ENCODE measurements at places on chromosomes 3 and 15. TPM values are rescaled to one million over a fixed set of nuclear protein-coding genes. Genes with fewer than 3 reads are reported as not detected.

GRCh38 chr15:37084602-37085001 lies 15.7 kb downstream of the MEIS2 start:
- no peak for DNase-seq

The CELF6 gene
- not detected for total RNA-seq

The ST8SIA2 gene
- not detected for total RNA-seq

The SI gene
- total RNA-seq, result not detected

The ACAD9 gene
- total RNA-seq, result 34.4 TPM

DNA sequence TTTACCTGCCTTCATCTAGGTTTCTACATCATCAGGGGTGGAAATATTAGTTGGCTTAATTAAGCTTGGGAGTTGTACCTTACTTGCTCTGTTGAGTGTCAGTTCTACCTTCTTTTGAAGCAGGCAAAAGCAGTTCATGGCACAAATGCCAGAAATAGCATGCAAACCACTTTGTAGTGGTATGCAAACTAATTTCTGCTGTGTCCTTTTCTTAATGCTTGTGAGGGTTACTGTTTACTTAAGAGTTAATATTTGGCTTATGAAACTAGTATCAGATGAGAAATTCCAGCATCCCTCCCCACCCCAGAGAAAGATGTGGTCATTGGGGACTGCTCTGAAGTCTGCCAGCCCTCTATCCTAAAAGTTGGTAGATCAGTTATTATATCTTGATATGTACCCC lies 7.1 kb downstream of the ATP2C1 start:
- peak; percentile 14 for DNase-seq

- DNase-seq, result no peak
Measured at GRCh38 chr3:97885931-97886824, 64.4 kb downstream of the CRYBG3 start.

GRCh38 chr3:117927825-117928224 lies 1106.8 kb downstream of the IGSF11 start:
- DNase-seq, result peak; percentile 19

The TRPM7 gene
- total RNA-seq, result 49.4 TPM

- no peak for DNase-seq
Measured at GRCh38 chr3:139267300-139268246, 76.2 kb upstream of the MRPS22 start.
